ENCODE measurements at places on chromosomes 7 and 10. TPM values are rescaled to one million over a fixed set of nuclear protein-coding genes. Genes with fewer than 3 reads are reported as not detected.

The MYO1G gene
- polyA plus RNA-seq = 0.17 TPM

The GIMAP8 gene
- 1.9 TPM for polyA plus RNA-seq

The NUTM2D gene
- 4.7 TPM for polyA plus RNA-seq

The SNX10 gene
- 15.5 TPM for polyA plus RNA-seq

The ZP3 gene
- 34.4 TPM for polyA plus RNA-seq

The GPR22 gene
- polyA plus RNA-seq = 0.97 TPM

The OR13A1 gene
- not detected for polyA plus RNA-seq

The SEMA3C gene
- 3.3 TPM for polyA plus RNA-seq

The TRIL gene
- 18.6 TPM for polyA plus RNA-seq

The PSD gene
- 104 TPM for polyA plus RNA-seq

The ADGRA1 gene
- 7.4 TPM for polyA plus RNA-seq

The STEAP1B gene
- polyA plus RNA-seq = 2.9 TPM

The AKR1D1 gene
- not detected for polyA plus RNA-seq

The FBXW4 gene
- 69.1 TPM for polyA plus RNA-seq

Measured in brain (organoid and tissue), 16 donors.